GF-D8 (cell line): ENCODE measurements at places on chromosomes 11 and 22.

DNA sequence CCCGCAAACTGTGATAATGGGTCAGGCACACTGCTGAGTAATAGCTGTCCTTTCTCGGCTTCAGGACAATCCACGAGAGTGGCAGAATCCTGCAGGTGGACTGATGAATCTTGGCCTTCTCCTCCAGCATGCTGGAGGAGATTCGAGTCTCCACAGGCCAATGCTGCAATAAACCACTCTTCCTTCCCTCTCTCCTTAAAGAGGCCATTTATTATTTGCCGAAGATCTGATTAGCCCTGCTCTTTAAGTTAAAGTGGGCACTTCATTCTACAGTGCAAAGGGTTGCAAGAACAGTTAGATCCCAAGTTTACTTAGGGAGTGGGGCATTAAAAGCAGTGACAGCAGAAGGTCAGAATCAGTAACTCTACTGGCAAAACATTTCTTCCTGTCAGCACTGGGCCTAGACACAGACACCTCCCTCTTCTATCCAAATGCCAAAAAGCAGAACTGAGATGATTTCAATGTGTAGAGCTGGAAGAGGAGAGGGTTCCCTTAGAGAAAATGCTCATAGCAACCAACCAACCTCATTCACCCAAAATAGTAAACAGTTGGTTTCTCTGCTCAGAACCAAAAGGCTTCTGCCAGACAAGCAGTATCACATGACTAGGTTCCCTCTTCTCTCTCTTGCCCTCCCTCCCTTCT, 121.7 kb downstream of the SGSM3 start:
- peak; percentile 85 for DNase-seq

DNA sequence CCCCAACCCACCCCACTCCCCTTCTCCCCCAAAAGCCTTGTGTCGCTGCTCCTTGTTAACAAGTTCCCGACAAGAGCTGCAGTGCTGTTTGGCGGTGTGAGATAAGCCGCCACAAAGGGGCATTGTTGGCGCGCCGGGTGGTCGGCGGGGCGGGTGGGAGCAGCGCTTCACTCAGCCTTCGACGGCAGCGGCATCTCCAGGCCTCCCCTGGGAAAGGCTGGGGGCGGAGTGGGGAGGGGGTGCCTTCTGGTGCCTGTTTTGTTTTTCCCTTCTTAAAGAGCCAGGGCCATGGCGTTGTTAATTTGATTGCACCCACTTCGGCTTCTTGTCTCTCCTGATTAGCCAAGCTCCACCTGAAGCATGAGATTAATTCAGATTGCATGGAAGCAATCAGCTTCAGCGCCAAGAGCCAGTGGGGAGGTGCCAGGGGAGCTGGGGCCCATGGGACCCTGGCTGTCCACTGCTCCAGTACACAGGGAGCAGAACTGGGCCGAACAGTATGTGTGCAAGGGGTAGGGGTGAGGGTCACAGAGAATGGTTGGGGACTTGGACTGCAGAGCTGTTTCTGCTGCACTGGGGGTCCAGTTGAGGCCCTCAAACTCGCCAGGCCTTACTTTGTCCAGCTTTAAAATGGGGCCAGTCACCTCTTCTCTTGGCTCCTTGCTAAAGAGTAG, 165.1 kb downstream of the CEP164 start:
- no peak for DNase-seq

DNA sequence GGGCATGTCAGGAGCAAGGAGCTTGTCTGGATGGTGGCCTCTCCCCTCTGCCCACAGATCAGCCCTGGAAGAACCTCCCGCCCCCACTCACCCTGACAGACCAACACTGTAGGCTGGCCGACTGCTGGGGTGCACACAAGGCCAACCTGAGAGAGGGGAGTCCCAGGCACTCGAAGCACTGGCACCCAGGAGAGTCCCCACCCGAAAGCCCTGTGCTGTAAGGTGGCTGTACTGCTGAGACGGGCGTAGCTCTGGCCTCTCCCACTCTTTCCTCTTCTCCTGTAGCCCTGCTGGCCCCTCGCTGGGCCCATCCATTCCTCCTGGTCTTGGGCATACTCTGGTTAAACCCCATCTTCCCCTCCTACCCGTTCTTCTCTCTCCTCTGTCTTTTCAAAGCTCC, 39.7 kb downstream of the MYO7A start:
- DNase-seq, result no peak

DNA sequence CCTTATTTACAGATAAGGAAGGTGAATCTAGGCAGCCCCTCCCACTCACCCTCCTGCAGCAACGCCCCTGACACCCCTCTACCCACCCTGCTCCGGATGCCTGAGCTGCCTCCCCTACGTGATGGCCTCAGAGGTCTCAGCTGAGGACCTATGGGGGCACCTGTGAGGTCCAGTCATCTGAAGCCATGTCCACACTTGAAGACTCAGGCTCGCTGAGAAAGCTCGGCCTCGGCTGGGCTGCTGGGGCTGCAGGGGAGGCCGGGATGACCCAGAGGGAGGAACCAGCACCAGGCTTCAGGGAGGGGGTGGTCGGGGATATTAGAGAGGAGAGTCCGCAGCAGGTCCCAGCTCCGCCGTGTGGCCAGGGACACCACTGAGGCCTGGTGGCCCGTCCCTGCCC, 92.8 kb downstream of the BRD1 start:
- no peak for DNase-seq

GRCh38 chr22:46574993-46575910, 37.8 kb upstream of the CELSR1 start:
- no peak for DNase-seq

DNA sequence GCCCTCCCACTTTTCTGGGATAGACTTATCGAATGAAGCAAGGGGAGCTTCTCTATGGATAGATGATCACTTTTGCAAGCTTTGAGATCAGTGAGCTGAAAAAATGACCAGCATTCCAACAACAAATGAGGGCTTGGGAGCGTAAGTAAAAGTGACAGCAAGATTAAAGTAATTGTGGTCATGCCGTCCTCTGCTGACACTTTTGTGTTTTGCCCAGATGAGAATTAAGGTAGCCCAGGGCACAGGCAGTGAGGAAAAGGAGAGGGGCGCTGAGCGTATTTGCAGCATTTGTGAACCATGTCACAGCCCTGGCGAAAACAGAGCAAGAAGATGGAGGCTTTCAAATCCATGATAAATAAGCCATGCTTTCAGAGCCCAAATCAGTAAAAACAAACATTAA, 24.6 kb upstream of the TMA7B start:
- DNase-seq, result no peak

DNA sequence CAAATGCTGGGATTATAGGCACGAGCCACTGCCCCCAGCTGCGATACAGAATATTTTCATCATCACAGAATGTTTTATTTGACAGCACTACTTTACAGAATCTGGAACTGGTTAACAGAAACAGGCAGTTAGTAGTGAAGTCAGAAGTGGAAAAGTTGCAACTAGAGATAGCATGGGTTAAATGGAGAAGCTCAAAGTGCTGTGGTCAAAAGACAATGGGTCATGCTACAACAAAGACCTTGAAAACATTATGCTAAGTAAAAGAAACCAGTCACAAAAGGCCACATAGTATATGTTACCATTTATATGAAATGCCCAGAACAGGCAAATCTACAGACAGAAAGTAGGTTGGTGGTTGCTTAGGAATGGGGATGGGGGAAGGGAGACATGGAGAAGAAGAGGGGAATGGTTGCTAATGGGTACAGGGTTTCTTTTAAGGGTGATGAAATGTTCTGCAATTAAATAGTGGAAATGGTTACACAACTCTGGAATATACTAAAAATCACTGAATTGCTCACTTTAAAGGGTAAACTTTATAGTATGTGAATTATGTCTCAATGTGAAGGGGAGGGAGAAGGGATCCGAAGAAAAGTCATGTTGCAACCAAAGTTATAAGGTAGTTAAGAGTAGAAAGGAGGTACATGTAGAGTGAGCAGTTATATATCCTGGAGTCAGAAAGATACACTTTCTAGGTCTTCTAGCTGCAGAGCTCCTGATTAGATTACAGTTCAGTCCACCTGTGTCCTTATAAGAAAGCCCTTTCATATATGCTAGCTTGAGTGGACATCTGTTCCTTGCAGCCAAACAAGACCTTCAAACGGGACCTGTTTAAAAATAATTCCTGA, 46.3 kb upstream of the RAPSN start:
- no peak for DNase-seq

- no peak for DNase-seq
Observed at GRCh38 chr22:27784120-27784475, 17.5 kb downstream of the MN1 start.

DNA sequence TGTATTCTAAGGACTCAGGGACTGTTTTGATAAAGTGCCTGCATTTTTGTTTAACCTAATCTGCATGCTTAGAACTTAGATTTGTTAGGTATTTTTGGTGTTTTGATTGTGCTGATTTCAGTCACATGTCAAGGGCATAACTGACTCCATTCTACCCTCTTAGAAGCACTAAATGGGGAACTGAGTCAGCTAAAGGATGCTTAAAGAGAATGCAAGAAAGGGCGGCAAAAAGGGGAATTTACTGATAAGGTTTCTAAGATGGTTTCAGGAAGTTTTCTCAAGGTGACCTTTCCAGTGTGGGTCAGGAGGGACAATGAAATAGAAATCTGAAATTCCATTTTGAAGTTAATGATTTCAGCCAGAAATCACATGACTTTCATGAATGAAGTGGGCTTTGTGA, 43.0 kb downstream of the MMP20 start:
- no peak for DNase-seq

DNA sequence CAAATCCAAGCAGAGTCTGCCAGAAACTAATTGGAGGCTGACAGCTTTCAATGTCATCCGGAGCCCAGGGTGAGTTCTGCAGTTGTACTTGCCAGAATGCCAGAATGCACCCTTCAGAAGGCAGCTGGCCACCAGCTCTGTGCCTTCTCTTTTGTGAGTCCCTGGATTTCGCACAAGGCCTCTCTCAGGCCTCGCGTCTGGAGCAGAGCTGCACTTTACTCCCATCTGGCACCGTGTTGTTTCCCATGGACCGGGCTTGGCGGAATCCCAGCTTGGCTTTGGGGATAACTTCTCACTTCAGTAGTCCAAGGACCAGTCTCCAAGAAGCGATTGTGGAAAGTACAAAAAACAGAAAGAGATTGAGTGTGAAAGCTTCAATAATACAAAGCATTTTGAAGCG, 451.3 kb upstream of the KIRREL3 start:
- DNase-seq, result no peak

DNA sequence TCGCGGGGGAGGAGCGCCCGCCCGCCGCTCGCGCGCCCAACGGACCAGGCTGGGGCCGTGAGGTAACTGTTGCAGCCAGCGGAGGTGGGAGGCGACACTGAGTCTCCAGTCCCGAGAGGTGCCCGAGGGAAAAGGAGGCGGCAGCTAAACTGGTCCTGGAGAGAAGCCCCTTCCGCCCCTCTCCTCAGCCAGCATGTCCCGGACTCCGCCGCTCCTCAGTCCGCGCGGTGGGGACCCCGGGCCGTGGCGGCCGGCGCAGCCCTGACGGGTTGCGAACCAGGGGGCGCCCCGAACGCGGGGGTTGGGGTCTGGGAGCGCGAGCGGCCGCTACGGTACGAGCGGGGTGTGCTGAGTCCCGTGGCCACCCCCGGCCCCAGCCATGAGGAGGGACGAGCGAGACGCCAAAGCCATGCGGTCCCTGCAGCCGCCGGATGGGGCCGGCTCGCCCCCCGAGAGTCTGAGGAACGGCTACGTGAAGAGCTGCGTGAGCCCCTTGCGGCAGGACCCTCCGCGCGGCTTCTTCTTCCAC, at the start of gene PDE3B:
Gene PDE3B, plus strand, starts transcription at position 108 of the 529 bp plus-strand sequence. Its CDS starts 272 bp downstream, at position 380.
- peak; percentile 47 for DNase-seq

GRCh38 chr11:83477772-83478171, 191.6 kb upstream of the CCDC90B start:
- DNase-seq, result no peak

- no peak for DNase-seq
Observed at GRCh38 chr11:75262961-75263852, 22.6 kb downstream of the TPBGL start.
